ENCODE measurements at places on chromosomes 16 and 17.

- no peak for DNase-seq
Measured at GRCh38 chr17:28008513-28008912, 34.0 kb upstream of the NLK start.

DNA sequence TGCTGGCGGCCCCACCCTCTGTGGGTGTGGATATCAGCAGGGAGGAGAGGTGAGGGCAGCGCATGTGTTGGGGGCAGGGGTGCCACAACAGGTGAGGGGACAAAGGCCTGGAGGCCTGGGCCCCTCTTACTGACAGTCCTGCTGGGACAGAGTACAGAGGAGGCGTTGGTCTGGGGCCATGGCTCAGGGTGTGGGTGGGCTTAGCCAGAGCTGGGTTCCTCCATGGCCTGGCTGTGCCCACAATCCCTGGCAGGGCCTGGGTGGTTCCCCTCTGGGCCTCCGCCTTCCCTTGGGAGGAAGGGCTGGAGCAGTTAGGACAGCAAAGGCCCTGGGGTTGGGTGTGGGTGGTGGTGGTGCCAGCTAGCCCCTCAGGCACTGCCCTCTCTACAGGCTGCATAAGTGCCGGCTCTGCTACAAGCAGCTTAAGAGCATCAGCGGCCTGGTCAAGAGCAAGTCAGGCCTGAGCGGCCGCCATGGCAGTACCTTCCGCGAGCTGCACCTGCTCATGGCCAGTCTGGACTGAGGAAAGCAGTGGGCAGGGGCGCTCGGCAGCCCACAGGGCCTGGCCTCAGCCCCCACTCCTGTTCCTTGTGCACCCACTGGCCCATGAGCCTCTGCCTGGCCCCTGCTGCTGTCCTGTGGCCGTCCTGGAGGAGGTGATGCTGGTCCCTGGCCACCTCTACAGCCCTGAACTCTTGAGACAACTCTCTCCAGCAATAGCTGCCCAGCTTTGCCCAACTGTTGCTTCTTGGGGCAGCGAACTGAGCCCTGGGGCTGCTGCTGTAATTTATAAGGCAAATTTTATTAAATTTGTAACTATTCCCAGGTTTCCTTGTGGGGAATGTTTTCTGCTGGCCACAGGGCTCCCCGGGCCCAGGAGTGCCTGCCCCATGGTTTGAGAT, 21.1 kb downstream of the KATNB1 start:
- DNase-seq, result no peak

GRCh38 chr16:78505544-78506366, 406.3 kb downstream of the WWOX start:
- DNase-seq, result peak; percentile 11

DNA sequence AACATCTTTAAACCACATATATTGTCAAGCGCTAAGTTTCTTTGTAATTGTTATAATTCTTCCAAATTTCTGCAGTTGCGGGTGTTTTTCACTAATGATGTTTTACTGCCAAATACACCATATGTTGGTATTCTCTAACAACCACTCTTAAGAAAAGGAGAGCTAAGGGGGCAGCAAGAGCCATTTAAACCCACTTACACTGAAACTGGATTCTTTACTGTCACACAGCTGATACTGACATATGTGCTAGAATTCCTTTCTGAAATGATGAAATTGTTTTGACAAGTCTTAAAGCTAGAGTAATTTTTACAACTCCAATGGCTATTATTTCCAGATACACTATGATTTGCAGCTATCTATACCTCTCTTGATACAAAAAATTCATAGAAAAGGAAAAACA, 483.1 kb downstream of the CDH11 start:
- no peak for DNase-seq

GRCh38 chr17:38750044-38750311, 1.8 kb upstream of the PCGF2 start:
- peak; percentile 63 for DNase-seq

DNA sequence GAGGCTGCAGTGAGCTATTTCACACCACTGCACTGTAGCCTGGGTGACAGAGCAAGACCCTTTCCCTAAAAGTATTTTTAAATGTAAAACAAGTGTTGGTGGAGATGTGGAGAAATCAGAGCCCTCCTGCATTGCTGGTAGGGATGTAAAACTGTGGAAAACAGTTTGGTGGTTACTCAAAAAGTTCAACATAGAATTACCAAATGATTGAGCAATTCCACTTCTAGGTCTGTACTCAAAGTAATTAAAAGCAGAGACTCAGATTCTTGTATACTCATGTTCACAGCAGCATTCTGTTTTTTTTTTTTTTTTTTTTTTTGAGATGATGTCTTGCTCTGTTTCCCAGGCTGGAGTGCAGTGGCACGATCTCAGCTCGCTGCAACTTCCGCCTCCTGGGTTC, 141.8 kb downstream of the PITPNC1 start:
- DNase-seq, result no peak

- DNase-seq, result peak; percentile 89
Measured at GRCh38 chr17:77049440-77049839, 91.3 kb upstream of the SEC14L1 start.

- DNase-seq, result peak; percentile 90
Measured at GRCh38 chr16:27374804-27375425, 27.1 kb upstream of the IL21R start.

DNA sequence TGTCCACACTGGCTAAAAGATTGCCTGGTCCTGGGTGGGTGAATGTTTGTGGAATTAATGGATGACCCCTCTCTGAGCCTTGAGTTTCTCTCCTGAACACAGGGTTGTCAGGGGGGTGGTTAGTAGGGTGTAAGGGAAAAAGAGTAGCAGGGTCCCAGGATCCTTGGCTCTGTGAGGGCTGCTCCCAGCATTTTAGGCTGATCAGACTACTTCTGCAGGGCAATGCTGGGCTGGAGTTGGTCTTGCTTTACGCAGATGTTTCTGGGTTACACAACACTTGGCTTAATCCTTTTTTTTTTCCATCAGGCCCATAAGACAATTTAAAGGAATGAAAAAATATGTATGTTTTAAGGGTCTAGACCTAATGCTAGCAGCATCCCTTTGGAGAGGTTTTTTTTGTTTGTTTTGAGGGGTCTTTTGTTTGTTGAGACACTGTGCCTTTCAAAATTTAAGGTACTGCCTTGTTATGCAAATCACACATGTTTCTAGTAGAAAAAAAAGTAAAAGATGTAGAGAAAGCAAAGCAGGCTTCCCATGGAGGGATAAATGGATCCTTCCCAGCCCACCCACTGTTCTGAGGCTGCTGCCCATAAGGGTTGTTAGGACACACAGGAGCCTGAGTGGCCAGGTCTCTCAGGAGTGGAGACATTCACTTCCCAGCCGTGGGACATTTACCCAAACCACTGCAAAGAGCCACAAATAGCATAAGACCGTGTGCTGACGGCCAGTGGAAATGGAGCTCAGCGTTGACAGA, 225.6 kb upstream of the HSBP1 start:
- no peak for DNase-seq

DNA sequence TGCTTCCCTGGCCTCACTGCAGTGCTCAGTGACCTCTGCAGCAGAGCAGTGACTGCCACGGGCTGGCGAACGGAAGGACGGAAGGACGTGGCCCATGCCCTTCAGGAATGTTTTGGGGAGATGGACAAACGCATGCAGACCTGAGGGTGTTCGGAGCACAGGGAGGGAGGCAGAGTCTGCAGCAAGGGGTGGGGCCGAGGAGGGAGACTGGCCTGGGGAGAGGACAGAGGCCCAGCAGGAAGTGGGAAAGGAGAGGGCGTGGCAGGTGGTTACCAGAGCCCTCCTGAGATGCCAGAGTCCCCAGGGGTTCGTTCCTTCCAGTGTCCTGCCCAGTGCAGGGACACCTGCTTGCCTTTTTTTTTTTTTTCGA, 21.9 kb downstream of the ADORA2B start:
- no peak for DNase-seq

DNA sequence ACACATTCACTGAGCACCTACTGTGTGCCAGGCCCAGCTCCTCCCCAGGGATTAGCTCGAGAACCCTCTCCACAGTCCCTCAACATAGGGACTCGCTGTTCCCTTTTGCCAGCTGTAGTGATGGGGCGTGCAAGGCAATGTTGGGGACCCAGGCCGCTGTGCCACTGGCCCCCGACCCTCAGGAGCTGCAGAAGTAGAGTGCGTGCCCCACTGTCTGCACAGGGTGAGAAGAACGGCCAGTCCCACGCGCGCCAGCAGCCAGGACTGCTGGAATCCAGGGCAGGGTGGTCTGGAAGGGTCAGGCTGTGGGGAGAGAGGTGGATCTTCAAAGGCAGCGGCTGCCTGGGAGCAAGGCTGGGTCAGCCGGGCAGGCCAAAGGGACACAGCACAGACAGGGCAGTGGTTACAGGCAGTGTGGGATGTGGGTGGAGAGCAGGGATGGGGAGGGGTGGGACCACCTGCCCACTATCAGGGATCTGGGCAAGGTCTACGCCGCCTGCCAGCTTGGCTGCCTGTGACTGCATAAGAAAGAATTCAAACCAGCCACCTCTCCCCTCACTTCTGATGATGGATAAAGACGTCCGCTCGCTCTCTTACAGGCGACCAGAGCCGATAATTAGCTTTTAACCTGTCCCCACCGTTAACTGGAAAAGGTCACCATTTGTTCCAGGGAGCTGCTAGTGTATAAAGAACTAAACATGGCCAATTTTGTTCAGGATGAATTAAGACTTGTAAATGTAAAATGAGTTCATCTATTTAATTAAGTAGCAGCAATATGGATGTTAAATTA, 86.7 kb upstream of the GSE1 start:
- DNase-seq, result peak; percentile 47

DNA sequence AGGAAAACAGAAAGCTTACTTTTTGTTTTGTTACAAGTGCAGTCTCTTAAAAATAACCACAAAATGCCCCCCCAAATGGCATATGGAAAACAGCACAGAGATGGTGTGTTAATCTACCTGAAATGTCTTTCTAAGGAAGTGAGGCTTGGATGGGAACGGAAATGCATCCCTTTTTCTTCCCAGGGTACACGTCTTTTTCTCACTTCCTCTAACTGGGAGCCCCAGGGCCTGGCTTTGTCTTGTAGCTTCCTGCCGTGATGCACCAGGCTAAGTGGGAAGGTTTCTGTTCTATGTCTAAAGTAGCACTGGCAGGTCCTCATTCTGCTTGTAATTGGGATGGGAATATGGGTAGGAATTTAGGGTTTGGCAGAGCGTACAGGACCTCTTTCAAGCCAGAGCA, 52.5 kb upstream of the CACNG3 start:
- DNase-seq, result peak; percentile 31

GRCh38 chr16:53937161-53937880, 233.4 kb downstream of the FTO start:
- DNase-seq, result peak; percentile 83

GRCh38 chr17:3683054-3683511, 12.9 kb downstream of the P2RX5 start:
- peak; percentile 76 for DNase-seq

DNA sequence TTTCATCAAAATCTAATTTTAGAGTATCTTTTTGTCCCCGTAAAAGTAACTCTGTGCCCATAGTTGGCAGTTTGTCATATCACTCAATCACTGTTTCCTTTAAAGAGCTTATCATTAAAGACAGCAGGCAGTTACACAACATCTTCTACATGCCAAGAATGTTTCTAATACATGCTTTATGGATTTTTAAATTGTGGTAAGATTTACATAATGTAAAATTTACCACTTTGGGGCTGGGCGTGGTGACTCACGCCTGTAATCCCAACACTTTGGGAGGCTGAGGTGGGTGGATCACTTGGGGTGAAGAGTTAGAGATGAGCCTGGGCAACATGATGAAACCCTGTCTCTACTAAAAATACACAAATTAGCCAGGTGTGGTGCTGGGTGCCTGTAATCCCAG, 687.2 kb downstream of the WWOX start:
- DNase-seq, result no peak

GRCh38 chr16:48628359-48628985, 18.5 kb upstream of the N4BP1 start:
- DNase-seq, result no peak

DNA sequence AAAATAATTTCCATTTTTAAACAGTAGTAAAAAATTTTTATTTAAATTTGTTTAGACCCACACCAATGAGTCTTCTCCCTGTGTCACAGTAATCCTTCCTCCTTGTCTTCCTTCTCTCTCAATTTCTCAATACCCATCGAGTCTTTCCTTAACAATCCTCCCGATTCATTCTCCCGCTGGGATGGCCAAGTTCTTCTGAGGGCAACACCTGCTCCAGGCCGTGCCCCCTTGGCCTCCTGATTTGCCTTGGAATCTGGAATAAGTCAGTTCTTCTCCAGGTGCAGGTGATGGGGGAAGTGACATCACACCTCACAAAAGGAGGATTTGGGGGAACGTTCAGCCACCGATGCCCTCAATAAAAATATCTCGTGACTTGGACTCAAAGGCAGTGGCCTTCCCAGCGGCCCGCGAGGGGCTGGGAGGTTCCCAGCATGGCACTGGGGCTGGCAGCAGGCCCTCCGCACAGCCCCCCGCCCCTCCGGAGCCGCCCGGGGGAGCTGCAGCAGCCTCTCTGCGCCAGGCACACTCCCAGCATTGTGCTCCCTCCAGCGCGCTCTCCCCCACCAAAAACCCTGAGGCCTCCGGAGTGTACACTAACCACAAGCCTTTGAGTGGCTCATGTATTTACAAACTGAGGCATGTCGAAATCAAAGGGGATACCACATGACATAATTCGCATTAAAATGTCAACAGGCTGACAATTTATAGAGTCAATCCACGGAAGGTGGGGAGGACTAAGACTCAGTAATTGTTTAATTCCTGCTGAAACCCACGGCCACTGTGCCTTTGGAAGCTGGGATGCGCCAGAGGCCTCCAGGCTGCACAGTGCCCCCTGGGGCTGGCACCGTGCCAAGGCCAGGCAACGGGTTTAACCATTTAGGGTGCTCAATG, 120.5 kb downstream of the ZFHX3 start:
- DNase-seq, result peak; percentile 44

GRCh38 chr17:62781831-62782251, 26.3 kb downstream of the MARCHF10 start:
- DNase-seq, result no peak

- no peak for DNase-seq
Measured at GRCh38 chr17:82870091-82870491, 30.3 kb upstream of the ZNF750 start.

- DNase-seq, result no peak
Measured at GRCh38 chr16:46842192-46842895, 11.4 kb upstream of the C16orf87 start.

- DNase-seq, result peak; percentile 72
Measured at GRCh38 chr16:19884611-19885450, at the start of gene GPRC5B. TSS of gene GPRC5B (minus strand) at chr16:19884848. CDS start at chr16:19872845, 12,003 bp downstream.

GRCh38 chr17:44310609-44311376, 2.4 kb downstream of the RUNDC3A start:
- DNase-seq, result no peak

DNA sequence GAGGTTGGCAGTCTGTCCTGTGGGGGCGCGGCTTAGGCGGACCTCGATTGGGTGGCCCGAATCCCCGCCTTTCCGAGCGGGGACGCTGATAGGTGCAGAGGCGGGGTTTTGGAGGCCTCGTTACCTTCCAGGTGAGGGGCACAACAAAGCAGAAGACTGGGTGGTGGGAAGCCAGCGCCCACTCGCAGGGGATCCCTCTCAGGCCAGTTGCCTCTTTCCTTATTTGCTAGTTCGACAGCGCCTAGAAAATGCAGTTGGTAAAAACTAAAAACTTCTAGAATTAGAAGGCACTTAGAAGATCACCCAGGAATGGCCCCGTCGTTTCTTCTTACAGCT, 730 bp downstream of the KAT7 start:
- DNase-seq, result no peak

All from NCI-H82 (cell line).